ENCODE measurements at places on chromosomes 4 and X.

DNA sequence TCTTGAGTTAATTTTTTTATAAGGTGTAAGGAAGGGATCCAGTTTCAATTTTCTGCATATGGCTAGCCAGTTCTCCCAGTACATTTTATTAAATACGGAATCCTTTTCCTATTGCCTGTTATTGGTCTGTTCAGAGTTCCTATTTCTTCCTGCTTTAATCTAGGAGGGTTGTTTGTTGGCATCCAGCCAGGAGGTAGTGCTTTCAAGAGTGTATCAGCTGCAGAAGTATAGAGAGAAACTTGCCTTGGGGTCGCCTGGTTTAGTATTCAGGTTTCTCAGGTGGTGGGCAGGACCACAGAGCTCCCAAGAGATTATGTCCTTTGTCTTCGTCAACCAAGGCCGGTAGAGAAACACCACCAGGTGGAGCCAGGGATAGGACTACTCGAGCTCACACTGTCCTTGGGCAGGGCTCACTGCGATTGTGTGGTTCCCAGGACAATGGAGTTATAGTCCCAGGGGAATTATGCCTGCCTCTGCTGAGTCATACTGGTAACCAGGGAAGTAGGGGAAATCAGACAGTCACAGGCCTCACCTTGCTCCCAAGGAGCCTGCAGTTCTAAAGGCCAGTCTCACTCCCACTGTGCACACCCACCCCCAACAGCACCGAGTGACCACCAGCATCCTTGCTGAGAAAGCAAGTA lies 168.1 kb downstream of the VSIG4 start:
- no peak for DNase-seq

DNA sequence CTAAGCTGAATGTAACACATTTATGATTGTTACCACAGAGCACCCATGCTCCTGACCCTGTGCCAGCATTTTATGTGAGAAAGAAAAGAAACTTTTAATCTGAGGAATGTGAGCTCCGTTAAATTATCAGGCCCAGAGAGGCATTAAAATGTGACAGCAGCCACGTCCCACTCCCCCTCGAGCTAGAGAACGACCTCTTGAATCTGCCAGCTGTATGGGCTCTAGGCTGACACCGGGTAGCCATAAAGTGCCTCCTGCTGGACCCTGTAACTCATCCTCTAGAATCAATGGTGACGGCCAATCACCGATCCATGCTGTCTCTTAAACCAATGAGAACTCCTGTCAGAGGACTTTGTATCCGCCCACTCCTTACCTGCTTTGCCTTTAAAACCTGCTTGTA lies 110.2 kb upstream of the ADRA2C start:
- DNase-seq = no peak

- DNase-seq = no peak
These were observed 128.8 kb downstream of the ARX start for GRCh38 chrX:24886916-24887315.

DNA sequence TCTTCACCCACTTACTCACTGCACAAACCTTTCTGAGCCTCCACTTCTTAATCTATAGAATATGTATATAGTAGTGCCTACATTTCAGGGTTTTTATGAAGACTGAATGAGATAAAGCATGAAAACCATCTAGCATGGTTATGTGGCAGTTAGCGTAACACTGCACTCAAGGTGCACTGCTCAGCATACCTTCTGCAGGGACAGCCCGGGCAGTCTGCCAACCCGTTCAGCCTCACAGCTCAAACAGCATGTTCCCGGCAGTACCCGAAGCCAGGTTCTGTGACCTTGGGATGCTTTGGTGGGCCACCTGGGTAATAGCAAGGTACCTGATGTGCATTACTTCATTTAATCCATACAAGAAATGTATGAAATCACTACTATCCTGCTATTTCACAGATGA lies 81.4 kb downstream of the DOCK11 start:
- DNase-seq = no peak

GRCh38 chr4:140807491-140808252 lies 51.5 kb upstream of the TBC1D9 start:
- no peak for DNase-seq

GRCh38 chr4:98544818-98545414 lies 113.5 kb downstream of the TSPAN5 start:
- no peak for DNase-seq

DNA sequence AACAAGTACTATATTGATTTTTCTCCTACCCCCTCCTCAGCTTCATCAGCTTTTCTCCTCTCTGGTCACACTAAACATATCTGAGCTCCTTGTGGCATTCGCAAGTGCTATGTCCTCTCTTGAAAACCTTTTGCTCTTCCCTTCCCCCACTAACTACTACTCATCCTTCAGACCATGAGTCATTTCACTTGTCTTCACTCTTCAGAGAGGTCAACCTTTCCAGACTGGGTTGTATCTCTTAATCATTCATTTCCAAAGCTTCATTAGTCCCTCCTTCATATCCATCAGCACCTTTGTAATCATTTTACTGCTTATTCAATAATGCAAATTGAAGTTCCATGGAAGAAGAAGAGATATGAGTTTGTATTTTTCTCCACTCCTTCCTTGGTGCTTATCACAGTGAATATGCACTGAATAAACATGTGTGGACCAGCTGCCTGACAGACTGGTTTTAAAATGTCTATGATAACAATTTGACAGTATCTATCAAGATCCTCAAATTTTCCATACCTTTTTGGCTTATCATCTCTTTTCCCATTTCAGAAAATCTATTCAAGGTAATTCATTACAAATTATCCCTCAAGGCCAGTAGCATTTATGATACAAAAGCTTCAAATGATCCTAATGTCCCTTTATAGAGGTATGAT lies 28.4 kb downstream of the DDX60L start:
- no peak for DNase-seq

DNA sequence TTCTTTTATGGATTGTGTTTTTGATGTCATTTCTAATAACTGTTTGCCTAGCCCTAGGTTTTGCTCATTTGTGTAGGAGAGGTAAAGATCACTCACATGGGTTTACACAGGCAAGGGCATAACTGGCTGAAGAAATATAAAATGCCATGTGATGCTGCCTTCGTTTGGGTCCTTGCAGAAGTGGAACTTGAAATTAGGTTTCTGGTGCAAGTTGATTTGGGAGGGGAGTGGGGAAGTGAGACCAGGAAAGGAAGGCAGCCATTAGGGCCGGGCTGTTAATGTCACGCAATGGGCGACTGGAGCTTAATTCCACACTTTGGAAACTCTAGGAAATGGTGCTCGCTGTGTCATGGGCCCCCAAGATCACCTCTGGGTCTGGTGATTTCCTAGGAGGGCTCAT lies 14.5 kb downstream of the CLCN4 start:
- no peak for DNase-seq

DNA sequence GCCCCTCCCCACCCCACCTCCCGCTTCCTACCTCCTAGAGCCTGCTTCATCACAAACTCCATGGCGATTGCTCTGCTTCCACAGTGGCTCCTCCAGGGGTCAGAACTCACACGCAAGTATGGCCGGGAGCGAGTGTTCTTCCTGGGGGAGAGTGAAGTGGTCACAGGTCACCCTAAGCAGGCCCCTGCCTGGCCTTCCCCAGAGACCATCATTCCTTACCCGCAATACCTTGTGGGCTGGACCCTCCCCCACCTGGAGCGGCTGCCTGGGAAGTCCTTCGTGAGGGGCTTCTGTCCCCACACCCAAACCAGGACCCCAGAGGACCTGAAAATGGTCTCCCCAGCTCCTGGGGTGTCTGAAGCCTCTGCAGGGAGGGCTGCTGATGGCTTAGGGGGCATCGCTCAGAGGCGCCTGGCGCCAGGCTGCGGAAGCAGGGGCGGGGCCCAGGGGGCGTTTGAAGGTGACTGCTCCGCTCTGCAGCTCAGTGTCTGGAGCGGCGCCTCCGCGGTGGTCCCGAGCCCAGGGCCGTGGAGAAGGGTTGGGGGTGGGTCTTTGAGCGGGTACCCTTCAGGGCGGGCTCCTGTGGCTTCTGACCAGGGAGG lies 1.4 kb downstream of the CPLX1 start:
- DNase-seq = no peak

- DNase-seq = no peak
These were observed 204.2 kb upstream of the IL15 start for GRCh38 chr4:141432000-141432712.
